ENCODE measurements at places on chromosomes 2 and 18.
A peak's percentile ranks its signal among the peaks of the same experiment; 100 is the strongest.

GRCh38 chr2:162013514-162014475 lies 60.2 kb downstream of the DPP4 start:
- DNase-seq: no peak

- DNase-seq: no peak
Measured at GRCh38 chr2:124333784-124334183, 308.7 kb downstream of the CNTNAP5 start.

- DNase-seq: no peak
Measured at GRCh38 chr2:189137519-189137918, 42.0 kb downstream of the COL5A2 start.

GRCh38 chr2:143357966-143358365 lies 228.7 kb downstream of the ARHGAP15 start:
- DNase-seq: no peak

- no peak for DNase-seq
Measured at GRCh38 chr18:12860530-12860929, 23.5 kb downstream of the PTPN2 start.

- no peak for DNase-seq
Measured at GRCh38 chr2:125364192-125364983, 1291.6 kb upstream of the GYPC start.

DNA sequence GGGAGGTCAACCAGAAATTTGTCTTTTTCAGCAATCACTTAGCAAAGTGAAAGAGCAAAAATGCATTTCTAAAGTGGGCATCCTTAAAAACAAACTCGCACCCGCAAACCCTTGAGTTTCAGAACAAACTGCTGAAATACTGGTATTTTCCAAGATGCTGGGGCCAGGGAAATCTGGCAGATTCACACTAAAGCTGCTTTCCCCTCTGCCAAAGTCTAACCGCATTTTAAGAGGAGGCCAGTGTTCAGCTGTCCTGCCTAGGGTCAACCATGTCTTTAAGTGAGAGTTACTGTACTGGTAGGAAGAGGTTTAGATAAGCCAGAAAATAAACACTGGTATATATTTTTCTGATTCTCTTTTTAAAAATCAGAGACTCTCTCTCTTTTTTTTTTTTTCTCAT lies 55.9 kb downstream of the ACVR1 start:
- DNase-seq: no peak

DNA sequence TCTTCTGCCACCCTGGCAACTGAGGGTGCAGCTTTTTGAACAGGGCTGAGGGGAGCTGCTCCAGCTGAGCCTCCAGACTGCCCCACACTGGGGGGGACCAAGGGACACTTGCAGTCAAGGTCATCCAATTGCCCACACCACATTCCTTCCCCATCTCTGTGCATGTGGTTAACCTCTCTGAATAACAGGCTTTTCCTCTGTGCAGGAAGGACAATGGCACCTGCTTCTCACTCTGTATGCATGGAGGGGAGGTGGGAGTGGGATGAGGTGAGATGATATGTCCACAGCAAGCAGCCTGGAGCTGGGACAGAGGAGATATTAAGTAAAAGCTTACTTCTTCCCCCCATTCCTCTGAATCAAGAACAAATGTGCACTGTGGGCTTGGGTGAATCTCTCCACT lies 39.1 kb upstream of the TEX51 start:
- DNase-seq: no peak

DNA sequence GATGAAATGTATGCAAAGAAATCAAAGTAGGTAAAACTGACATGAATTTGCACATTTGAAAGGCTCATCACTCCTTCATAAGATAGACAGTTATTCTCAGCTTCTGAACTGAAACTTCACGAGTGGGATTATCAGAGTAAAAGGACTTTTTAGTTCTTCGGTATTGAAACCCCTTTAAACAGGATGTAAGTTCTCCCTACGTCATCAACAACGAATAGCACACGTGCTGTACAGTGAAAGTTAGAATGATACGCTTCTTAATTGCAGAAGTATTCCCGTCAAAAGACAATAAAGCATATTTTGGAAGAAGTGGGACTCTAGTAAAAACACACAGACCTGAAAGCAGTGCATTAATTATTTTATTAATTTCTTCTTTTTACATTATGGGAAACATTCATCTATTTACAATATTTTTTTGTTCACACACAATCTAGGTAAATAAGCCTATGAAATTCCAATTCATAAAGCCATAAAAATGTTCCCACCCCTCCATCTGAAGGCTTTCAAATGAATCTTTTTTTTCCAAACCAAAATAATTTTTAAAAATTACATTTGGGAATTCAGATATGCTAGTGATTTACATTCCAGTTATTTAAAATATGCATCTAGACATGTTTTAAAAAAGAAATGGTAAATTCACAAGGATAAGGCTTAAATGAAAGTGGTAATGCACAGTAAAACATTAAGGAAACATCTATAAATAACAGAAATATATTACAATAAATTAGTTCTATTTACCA lies 45.9 kb downstream of the TGIF1 start:
- no peak for DNase-seq

DNA sequence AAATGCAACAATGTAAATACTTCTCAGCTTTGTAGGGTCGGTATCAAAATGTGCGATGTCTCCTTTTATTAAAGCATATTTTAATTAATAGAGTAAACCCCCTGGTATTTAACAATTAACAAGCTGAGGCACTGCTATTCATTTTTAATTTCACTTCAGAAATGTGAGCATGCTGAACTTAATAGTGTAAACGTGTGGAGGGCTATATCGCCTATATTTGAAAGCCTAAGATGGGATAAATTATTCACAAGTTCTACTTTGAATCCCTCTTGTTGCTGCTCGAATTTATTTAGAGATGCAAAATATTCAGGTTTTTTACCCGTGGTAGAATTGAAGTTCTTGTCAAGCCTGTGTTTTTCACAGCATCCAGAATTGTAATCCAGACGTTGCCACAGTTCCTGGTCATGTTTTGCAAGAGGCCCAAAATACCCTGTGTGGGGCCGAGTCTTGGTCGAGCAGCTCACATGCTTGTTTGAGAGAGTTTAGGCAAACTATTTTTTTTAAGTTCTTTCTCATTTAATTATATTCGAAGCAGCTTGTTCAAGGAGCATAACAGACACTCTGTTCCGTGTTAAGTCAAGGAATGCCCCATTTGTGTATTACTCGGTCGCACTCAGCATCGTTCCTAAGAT lies 2.5 kb downstream of the SALL3 start:
- no peak for DNase-seq

- DNase-seq: no peak
Measured at GRCh38 chr2:150750720-150751119, 263.3 kb upstream of the RND3 start.

- no peak for DNase-seq
Measured at GRCh38 chr2:9649261-9649660, 18.5 kb upstream of the YWHAQ start.

- DNase-seq: no peak
Measured at GRCh38 chr2:217672472-217672871, 330.3 kb downstream of the TNS1 start.

- DNase-seq: no peak
Measured at GRCh38 chr2:59296279-59296678, 1055.2 kb upstream of the FANCL start.

GRCh38 chr18:35167332-35167731 lies 73.5 kb upstream of the ZNF397 start:
- no peak for DNase-seq

DNA sequence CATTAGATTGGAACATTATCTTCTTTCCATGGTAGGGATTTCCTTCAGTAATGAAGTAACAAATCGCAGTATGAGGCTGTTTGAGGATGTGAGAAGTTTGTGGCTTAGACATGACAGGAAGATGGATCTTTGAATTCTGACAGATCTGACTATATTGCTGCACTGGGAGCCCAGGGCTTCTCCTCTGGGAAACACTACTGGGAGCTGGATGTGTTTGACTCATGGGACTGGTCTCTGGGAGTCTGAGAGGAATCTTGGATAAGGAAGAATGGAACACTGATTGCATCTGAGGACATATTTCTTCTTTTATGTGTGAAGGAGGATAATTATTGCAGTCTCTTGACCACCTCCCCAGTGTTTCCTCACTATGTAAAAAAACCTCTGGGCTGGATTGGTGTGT lies 77.2 kb upstream of the ST6GAL2 start:
- no peak for DNase-seq

- no peak for DNase-seq
Measured at GRCh38 chr2:119713819-119714490, 35.0 kb downstream of the TMEM177 start.

DNA sequence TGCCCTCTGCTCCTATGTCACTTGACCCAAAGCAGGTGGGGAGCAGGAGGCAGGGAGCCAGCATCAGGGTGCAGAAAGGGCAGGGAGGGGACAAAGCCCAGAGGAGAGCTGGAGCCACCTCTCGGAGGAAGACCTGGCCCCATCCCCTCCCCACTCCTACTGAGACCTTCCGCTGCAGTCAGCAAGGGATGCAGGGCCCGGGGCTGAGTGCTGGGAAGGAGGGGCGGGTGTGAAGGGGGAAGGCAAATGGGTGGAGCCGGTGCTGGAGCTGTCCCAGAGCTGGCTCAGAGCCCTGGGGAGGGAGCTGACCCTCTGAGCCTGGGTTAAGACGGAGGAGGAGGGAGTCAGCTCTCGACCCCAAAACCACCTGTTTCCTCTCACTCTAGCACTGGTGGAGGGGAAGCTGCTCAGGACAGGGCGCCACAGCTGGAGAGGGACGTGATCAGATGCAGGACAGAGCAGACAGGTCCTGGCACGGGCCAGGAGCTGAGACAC lies 33.8 kb downstream of the HS1BP3 start:
- DNase-seq: peak; percentile 29

- DNase-seq: no peak
Measured at GRCh38 chr2:23530206-23530908, 145.4 kb downstream of the KLHL29 start.

DNA sequence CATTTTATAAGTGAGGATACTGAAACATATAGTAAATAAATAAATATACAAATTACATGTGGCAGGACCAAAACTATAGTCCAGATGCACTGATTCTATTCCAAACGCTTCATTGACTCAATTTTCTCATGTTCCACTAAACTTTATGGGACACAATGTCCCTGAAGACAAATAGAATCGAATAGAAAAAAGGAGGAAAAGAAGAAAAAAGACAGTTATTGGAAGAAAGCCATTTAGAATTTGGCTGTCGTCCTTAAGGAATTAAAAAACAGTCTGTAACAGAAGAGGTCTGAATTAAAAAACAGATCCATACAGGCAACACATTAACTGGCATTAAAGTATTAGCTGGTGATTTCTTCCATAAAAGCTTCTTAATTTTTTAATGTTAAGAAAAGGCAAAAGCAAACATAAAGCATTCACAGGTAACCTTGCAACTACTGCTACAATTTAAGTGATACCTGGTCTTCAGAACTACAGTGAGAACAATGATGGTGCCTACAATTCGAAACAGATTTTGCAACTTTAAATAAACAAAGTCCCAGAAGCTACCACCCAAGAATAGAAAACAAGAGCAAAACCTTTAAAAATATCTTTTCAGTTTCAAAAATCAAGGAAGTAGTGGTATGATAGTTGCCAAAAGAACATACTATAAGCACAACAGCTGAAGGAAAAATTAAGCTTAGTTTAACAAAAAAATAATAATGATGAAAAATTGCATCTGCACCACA lies 17.4 kb upstream of the CHAC2 start:
- DNase-seq: no peak

GRCh38 chr2:190941571-190941970 lies 61.0 kb downstream of the GLS start:
- DNase-seq: no peak

DNA sequence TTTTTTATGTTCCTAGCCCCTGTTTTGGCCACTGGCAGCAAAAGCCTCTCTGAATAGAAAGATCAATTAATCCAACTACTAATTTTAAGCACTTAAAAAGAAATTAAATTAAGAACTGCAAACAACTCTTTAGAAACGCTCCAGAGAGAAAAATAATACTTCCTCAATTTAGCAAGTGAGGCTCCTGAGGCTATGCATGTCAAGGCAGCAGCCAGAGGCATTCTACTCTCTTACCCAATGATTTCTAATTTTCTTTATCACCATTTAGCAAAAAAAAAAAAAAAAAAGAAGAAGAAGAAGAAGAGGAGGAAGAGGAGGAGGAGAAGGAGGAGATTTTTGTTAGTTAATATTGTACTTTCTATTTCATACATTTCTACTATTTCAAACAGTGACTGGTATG lies 68.5 kb downstream of the TMEM237 start:
- DNase-seq: no peak

Data from cortex of kidney (tissue), 1 donor.